Mammary microvascular endothelial cell (primary cell): ENCODE measurements at places on chromosomes 11 and 22. TPM values are rescaled to one million over a fixed set of nuclear protein-coding genes. Genes with fewer than 3 reads are reported as not detected.

Gene C11orf16
- total RNA-seq = not detected in 2 replicates

Gene ALKBH8
- 8.4 and 9.2 TPM in 2 replicates for total RNA-seq

Gene ST13
- 110 and 135 TPM in 2 replicates for total RNA-seq

Gene PTDSS2
- total RNA-seq = 33.6 and 52.3 TPM in 2 replicates

Gene TMPRSS6
- not detected in 2 replicates for total RNA-seq
